ENCODE measurements at places on chromosomes 6 and 20.

GRCh38 chr20:542777-543368, 717 bp downstream of the CSNK2A1 start:
- DNase-seq = peak; percentile 13

GRCh38 chr6:168851460-168852375, 401.9 kb downstream of the THBS2 start:
- no peak for DNase-seq

- DNase-seq = no peak
These were observed 6.7 kb downstream of the OPN5 start for GRCh38 chr6:47788498-47788884.

DNA sequence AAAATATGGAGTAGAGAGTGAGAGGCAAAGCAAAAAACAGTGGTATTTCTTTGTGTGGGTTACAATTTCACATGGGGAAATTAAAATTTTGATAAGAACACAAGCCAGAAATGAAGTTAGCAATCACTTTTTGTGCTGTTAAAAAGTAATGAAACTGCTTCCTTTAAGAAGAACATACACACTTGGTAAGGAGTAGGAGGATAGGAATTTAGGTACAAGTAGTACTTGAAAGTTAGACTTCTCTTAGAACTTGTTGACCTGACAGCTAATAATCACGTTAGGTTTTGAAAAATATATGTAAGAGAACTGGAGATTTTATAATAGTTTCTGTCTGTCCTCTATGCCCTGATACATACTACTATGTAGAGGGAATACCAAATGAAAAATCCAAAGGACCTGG, 260.8 kb downstream of the ADGRB3 start:
- no peak for DNase-seq

DNA sequence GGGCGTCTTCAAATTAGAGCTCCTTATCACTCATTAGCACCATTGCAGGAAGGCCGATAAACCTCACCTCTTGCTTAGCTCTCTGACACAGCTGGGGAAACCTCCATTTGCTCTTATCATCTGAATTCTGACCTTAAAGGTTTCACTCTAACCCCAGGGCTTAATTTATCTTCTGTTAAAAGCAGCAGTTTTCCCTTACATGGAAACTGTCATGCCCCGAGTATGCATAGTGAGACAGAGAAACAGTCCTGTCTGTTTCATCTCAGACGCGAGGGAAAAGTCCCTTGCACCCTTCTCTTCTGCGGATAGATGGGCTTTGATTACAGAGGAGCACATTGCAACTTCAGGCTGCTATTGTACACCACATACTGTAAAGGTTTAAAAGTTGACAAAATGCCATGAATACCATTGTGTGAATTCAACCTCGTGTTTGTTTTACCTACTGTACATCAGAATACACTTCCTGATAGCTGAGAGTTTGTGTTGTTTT, 191.5 kb upstream of the BMP2 start:
- no peak for DNase-seq

DNA sequence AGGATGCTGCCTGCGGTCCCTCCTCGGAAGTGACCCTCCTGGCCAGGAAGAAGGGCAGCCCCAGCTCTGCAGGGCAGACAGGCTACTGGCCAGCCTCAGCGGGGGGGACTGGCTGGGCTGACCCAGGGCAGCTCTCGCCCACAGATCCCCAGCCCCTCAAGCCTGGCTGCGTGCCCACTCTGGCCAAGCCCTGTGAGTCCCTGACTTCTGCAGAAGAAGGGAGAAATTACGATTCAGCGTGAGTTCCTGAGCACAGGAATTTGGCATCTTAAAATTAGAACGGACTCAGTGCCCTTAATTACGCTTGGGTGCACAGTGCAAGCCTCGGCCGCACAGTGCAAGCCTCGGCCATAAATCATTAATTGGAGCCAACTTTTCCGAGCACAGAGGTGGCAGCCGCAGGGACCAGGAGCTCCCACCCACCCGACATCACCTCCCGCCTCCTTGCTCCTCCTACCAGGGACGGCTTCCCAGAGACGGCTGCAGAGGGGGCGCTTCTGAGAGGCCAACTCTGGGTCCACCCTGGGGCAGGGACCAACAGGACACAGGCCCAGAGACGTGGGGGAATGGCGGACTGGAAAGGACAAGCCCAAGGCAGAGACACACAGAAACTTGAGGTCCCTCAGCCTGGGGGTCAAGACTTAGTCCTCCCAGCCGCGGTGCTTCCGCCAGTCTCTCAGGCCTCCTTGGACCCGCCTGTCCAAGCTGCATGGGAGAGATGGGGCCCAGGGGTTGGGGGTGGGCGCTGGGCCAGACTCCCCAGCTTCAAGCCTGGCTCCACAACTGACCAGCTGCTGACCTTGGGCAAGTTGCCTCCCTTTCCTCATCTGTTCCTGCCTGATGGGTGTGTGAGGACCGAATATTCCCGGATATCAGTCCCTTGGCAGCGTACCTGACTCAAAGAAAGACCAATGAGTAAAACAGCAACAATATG, 165.4 kb downstream of the TAF4 start:
- no peak for DNase-seq

- no peak for DNase-seq
These were observed 303.4 kb downstream of the THBS2 start for GRCh38 chr6:168949981-168950857.

DNA sequence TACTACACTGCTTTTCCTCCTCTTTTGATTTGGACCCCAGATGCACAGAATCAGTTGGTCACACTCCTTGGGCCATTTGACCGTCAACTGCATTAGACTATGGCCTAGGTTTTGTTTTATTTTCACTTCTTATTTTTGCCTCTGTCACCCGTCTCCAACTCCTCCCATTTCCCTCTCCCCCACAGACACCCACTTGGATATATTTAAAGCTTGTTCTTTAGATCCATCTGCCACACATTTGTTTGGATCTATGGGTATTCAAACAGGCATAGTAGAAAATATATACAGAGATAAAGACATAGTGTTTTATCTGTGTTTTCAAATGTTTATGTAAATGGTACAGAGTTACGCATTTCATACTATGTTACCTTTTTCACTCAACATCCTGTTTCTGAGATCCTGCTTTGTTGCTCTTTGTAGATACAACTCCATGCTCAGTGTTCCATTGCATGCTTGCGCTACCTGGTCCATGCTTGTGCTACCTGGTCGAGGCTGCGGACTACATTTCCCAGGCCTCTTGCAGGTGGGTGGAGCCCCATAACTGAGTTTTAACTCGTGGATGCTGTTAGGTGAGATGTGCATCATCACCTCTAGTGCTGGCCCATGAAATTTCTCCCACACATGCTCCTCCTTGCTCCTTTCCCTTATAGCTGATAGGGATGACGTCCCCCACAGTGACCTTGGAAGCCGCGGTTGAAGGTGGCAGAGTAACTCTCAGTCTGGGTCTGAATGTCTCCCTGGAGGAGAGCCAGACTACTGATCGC, 11.5 kb upstream of the PREX1 start:
- DNase-seq = no peak

GRCh38 chr20:47165376-47165865, 191.1 kb downstream of the ZMYND8 start:
- DNase-seq = no peak

- no peak for DNase-seq
These were observed 65.2 kb downstream of the RIPOR3 start for GRCh38 chr20:50625986-50626677.

GRCh38 chr6:138540468-138540867, 41.2 kb upstream of the NHSL1 start:
- no peak for DNase-seq

DNA sequence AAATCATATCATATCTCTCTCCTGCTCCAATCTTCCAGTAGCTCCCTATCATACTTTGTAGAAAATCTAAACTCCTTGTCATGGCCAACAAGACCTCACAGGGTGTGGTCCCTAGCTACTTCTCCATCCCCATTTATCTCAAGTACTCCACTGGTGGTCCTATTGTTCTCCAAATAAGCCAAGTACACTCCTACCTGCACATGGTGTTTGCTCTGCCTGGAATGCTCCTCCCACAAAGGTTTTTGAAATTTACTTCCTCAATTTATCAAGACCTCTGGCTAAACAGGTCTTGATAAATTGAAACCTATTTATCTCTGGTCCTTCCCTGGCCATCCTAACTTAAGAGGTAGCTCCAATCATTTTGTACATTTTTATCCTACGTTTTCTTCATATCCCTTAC, 12.1 kb downstream of the TMX4 start:
- no peak for DNase-seq

GRCh38 chr6:159828074-159828473, 28.0 kb downstream of the PNLDC1 start:
- DNase-seq = peak; percentile 15

DNA sequence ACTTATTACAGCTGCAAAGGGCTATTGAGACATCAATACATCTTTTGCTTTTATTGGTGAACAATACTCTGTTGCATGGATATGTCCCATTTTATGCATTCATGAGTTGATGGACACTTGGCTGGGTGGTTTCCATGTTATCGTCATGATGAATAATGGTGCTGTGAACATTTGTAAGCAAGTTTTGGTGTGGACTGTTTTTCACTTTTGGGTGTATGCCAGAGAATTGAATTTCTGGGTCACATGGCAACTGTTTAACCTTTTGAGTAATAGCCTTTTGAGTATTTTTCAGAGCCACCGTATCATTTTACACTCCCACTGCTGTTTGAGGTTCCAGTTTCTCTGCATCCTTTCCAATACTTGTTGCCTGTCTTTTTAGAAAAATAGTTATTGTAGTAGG, 107.0 kb downstream of the JARID2 start:
- peak; percentile 71 for DNase-seq

DNA sequence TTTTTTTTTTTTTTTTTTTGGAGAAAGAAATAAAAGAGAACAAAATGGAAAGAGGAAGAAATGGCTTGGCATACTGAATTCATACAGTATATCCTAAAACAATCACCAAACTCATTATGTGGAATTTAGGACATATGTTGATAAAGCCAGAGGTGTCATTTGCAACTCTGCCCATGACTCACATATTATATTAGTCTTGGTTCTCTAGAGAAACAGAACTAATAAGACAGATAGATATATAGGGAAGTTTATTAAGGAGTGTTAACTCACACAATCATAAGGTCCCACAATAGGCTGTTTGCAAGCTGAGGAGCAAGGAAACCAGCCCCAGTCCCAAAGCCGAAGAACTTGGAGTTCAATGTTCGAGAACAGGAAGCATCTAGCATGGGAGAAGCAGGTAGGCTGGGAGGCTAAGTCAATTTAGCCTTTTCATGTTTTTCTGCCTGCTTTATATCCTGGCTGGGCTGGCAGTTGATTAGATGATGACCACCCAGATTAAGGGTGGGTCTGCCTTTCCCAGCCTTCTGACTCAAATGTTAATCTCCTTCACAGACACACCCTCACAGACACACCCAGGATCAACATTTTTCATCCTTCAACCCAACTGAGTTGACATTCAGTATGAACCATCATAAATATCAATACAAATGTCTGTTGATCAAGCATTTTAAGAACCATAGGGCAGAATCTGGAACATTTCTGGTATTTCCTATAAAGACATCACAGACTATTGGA, 102.3 kb downstream of the UBE3D start:
- DNase-seq = no peak

DNA sequence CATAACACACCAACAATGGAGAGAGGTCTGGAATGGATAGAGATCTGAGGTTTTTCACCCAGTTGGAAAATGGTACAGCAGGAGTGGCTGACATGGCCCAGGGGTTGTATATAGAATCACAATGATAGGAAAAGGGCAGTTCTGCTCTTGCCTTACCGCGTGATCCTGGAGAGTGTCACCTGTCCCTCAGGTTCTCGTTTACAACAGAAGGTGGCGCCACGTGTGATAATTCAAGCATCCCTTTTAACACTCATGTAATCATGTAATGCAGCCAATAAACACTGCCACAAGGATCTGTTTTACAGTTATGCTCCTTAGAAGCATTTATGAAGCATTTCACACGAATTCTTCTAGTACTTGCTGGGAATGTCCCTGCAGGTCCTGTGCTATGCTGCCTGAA, 12.9 kb upstream of the WFDC2 start:
- DNase-seq = peak; percentile 57

DNA sequence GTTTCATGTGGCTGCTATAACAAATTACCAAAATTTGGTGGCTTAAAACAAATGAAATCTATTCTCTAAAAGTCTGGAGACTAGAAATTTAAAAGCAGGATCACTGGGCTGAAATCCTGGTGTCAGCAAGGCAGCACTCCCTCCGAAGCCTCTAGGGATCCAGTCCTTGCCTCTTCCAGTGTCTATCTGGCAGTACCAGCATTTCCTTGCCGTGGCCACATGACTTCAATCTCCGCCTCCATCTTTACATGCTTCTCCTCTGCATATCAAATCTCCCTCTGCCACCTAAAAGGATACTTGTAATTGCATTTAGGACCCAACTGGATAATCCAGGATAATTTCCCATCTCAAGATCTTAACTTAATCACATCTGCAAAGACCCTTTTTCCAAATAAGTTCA, 30.2 kb downstream of the ARHGAP18 start:
- no peak for DNase-seq

DNA sequence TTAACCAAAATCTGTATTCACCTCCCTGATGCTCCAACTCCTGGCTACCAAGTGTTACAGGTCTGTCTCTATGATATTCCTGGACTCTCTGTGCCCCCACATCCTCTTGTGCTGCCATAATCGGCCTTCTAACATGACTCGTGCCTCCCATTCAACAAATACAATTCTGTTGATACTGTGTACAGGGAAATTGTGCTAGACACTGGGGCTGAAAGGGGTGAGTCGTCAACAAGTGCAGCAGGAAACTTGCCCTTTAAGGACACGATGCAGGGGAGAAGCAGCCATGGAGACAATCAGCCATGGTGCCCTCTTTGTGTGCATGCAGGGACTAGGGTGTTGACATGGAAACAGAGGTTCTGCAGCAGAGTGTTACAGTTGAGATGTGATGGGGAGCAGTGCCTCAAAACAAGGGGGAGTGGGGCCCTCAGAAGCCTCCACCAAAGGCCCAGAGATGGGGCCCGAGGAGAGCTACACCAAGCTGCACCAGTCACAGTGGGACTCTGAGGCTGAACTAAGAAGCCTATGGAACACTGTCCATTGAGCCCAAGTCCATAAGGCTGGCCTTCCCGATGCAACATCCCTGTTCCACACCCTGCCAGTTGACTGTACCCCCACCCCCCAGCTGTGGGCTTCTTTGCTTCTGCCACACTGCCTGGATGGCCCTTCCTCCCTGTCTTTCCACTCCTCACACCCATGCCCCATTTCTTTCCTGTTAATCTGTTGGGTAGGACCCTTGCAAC, 3.1 kb downstream of the PCED1A start:
- DNase-seq = no peak

DNA sequence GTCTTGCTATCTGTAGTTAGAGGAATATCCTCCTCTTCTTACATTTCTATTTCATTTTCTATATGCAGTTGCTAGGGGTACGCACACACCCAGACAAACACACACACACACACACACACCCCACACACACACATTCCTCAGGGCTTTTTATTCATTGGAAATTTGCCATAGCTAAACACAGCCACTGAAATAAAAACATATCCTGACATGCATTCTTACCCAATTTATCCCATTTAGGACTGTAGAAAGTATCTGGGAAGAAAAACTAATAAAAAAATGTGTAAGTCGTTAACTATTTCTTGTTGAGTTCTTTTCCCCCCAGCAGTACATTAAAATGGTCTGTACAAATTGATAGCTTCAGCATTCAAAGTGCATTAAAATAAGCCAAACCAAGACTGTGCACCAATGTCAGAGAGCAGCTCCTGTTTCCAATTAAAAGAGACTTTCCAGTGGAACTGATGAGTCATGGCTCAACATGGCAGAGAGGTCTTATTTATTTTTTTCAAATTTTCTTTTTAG, 357.9 kb upstream of the AGPAT4 start:
- DNase-seq = no peak

- no peak for DNase-seq
These were observed 66.8 kb upstream of the HMGN3 start for GRCh38 chr6:79301290-79301689.

GRCh38 chr20:5164645-5165625, 38.1 kb downstream of the CDS2 start:
- DNase-seq = no peak

GRCh38 chr6:49676671-49677281, 36.6 kb downstream of the CRISP2 start:
- DNase-seq = no peak

Measured in NCI-H1105 treated with DMSO at 0.1 percent for 48 hours (cell line).